Left renal cortex interstitium (tissue), 4 donors: ENCODE measurements at places on chromosomes 1 and 21. TPM values are rescaled to one million over a fixed set of nuclear protein-coding genes. Genes with fewer than 3 reads are reported as not detected.

DNA sequence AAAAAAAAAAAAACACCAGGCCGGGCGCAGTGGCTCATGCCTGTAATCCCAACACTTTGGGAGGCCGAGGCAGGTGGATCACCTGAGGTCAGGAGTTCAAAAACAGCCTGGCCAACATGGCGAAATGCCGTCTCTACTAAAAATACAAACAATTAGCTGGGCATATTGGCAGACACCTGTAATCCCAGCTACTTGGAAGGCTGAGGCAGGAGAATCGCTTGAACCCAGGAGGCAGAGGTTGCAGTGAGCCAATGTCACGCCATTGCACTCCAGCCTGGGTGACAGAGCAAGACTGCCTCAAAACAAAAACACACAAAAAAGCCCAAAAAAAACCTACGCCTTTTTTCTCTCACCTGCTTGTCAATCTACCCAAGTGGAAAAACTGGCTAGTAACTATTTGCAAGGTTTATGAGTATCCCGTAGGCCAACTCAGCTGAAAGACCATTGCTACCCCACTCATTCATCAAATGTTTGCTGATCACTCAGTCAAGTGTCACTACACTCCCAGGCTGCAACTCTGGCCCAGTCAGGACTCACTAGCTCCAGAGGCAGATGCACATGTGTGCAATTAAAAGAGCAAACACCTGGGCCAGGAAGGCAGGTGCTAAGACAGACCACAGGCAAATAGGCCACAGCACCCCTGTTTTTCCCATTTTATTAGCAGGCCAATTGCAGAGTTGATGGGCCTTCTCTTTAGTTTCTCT is 2.0 kb downstream of the CSRP1 start:
- no peak for DNase-seq

GRCh38 chr1:210195635-210196160 is 36.9 kb upstream of the SERTAD4 start:
- DNase-seq: no peak

DNA sequence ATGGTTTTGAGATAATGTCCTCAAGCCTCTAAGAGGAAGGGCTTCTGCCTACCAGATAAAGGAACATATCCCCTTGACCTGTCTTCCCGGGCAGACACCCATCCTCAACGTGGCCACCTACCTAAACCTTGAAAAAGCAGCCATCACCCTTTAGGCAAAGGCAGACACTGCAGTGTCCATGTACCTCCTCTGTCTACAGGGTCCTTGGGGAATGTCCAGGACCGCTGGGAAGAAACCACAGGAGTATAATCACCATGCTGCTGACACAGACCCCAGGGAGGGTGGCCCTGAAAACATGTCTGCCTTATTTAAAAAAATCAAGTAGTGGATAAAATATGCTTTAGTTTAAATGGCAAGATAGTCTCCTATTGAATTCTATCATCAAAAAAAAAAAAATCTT is 16.6 kb downstream of the BCAR3 start:
- no peak for DNase-seq

The SEMA6C gene
- polyA plus RNA-seq: 22.4 TPM

DNA sequence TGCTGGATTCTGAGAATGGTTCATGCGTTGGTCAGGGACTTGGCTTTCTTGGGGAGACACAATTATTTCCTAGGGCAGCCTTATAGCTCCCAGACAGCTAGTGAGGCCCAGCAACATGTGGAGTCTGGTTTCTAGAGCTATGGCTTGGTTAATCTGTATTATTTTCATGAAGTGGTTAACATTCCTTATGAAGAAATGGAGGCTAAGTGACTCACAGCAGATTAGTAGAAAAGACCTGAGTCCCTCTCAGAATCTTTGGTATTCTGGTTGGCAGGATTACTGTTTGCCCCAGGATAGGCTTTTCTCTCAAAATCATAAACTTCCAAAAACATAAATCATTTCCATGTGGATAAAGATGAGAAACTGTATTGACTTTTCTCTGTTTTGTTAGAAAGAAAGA is 42.3 kb downstream of the DUSP10 start:
- no peak for DNase-seq

The KANK4 gene
- 20.8 TPM for polyA plus RNA-seq

DNA sequence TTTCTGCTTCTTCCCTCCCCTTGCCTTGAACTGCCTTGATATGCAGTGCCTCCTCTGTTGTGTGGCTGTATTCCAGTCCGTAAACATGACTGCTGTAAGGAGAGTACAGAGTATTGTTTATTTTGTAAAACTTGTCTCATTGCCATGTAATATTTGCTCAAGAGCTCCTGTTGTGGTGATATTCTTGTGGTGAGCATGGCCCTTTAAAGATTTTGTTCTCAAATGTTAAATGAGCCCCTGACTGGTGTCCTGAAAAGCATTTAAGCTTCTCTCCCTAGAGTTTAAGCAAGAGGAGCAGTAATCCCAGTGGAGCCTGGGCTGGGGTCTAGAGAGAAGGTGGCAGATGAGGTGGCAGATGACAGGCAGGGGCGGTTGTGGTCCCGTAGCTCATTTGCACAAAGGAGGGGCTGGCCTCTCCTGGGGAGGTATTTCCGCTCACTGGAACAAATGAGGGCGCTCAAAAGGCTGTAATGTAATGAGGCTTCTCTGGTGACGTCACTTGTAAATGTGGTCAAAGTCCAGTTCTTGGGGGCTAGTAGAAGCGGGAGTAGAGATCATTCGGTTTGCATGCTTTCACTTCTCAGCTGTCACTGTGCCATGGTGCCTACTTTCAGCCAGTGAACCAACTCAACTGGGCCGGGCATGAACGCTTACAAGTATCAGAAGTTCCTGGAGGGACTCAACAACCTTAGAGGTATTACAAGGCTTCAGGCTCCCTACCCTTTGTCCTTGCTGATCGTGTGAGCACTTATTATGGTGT is 46.0 kb upstream of the MACF1 start:
- peak; percentile 67 for DNase-seq

DNA sequence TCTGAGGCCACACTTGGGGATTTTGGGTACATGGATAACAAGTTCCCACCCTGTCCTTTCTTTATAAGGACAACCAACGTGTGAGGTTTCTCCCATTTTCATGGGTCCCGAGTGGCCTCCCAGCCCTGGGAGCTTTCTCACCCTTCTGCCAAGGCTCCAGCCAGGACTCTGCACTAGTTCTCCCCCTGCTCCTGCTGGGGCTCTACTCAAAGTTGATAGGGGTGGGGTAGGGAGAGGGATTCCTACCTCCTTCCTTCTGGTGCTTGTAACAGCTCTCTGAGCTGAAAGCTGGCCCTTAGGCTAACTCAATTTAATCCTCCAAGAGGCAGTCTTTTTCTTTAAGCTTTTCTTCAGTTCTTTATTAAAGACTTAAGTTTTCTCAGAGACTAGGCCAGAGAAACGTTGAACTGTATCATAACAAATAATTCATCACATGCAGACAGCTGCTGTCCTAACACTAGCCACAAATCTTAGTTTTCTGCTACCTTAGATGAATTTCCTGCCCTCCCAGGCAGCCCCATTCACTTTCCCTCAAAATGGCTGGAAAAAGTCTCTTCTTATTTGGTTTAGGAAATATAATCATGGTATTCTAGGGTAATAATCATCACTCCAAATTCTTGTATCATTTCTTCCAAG is 22.4 kb upstream of the DR1 start:
- no peak for DNase-seq
